Heart left ventricle (tissue), 16 donors: ENCODE measurements at places on chromosomes 1 and 21.

DNA sequence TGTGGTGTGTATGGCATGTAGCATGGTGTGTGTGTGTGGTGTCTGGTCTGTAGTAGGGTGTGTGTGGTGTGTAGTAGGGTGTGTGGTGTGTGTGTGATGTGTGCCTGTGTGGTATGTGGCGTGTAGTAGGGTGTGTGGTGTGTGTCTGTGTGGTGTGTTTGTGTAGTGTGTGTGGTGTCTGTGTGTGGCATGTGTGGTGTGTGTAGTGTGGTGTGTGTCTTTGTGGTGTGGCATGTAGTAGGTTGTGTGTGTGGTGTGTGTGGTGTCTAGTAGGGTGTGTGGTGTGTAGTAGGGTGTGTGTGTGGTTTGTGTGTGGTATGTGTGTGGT lies 85.5 kb downstream of the SYT2 start:
- no peak for DNase-seq

DNA sequence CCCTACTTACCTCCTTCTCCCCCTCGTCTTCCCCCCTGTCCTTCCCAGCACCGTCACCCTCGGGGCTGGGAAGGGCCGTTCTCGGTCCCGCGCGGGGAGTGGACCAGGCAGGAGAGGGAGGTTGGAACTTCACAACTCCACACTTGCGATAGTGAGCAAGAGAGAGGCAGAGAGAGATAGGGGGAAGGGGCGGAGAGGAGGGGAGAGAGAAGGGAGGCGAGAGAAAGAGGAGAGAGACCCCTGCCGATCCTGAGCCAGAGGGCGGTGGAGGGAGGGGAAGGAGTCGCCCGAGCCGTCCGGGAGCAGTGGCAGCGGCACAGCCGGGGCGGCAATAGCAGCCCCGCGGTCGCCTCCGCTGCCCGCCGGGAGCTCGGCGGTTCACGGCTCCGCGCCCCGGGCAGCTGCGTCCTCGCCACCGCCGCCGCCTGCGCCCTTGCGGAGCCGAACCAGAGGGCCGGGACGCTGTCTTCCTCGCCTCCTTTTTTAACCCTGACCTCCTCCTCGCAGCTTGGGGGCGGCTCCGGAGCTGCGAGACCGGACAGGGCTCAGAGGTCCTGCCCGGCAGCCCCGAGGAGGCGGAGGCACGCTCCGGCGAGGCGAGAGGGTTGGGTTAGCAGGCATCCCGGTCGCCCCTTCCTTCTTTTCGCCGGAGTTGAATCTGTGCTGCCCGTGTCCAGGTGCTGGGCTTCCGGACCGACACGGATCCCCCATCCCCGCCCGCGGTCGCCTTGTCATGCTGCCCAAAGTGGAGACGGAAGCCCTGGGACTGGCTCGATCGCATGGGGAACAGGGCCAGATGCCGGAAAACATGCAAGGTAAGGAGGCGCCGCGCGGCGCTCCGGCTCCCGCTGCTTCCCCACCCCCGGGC lies 11.7 kb downstream of the NR5A2 start:
- peak; percentile 34 for DNase-seq

GRCh38 chr21:29238053-29238966 lies 60.4 kb upstream of the BACH1 start:
- no peak for DNase-seq

DNA sequence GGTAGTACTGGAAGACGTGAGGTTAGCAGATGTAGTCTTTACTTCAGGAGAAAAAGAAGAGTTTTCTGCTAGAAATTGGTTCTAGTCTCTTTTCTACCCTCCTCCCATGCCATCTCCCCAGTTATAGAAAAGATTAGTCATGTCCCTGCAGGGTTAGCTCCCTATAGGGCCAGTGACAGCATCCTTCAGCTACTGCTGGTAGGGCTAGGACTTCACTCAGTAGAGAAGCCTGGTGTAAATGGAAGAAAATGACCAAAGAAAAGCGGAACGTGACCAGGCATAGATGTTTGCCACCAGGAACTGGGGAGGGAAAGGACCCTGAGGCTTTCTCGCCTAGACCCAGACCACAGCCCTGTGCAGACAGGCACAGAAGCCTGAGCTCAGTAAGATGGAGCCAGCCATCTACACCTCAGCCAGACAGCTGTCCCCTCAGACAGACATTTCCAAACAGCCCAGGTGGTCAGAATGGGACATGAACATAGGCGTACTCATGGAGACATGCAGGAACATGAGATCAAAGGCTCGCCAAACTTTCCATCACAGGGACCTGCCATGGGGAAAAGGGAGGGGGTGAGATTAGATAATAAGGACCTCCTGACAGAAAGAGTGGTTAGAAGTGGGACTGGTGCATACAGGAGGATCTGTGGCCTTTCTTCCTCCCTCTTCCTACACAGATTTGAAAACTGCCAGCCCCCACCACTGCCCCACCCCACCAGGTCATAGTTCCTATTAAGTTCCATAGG lies 23.5 kb upstream of the SLAMF9 start:
- DNase-seq: no peak

GRCh38 chr1:22351768-22352080 lies 99.9 kb upstream of the ZBTB40 start:
- no peak for DNase-seq

DNA sequence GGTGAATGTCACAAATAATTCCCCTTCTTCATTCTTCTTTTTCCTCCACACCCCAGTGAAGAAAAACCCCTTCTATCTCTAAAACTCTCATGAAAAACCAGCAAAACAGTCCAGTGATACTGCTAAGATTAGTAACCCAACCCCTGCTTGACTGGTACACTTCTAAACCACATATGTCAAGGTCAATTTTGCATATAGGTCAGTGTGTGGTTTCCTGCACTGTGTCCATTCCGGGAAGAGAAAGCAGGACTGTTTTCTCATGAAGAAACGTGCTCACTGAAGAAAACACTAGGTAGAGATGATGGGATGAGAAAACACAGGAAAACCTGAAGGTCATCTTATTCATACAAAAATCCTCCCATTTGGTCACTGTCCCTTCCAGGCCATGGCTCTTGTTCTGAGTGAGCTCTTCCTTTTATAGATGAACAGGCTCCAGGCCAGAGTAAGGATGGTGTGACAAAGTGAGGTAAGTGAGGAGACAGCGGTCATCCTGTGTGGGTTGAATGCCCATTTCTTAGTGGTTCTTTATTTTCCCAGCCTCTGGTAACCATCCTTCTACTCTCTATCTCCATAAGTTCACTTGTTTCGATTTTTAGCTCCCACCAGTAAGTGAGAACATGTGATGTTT lies 122.7 kb downstream of the FASLG start:
- DNase-seq: no peak

DNA sequence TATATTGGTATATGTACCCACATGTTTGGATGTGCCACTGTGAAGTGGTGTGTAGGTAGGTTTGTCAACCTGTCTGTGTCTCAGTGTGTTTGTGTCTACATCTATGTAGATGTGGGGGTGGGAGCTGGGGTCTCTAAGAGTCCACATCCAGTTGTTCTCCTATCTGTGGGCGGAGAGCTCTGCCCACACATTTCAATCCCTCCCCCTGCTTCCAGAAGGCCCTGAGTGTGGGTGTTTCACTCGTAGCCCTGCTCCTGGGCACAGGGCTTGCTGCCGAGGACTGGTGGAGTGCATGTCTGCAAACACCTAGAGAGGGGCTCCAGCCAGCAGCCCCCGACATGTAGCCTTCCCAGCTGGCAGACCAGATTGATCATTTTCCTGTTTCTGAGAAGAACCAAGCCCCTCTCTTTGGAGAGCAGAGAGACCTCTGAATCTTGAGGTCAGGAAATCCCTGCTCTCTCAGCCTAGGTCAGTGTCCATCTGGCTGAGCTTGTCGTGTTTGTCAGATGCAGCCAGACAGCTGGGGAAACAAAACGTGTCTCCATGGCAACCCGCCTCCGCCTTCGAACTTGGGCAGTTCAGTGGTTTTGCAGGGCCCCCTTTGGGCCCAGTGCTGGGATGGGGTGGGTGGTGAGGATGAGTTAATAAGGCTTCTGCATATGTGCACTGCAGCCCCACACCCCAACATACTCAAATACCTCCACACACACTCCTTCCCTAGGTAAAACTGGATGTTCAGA lies 31.2 kb upstream of the SYNC start:
- DNase-seq: peak; percentile 63

- DNase-seq: no peak
Observed at GRCh38 chr1:154859786-154860155, 10.3 kb downstream of the KCNN3 start.

GRCh38 chr1:215473943-215474342 lies 93.2 kb upstream of the KCTD3 start:
- no peak for DNase-seq

DNA sequence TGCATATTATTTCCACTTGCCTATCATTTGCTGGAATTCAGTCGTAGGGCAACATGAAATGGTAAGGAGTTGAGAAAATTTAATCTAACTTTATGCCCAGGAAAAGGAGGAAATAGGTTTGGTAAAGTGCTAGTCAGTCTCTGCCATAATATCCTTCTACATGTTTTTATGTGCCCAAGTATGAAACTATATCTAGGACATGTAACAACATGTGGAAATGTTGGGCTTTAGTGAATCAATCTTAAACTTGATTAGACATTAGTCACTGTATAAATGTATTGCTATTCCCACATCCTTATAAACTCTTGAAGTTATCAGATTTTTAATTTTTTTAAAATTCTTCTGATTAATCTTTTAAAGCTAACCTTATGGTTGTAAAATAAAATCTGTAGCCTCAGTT lies 204.7 kb upstream of the ZRANB2 start:
- DNase-seq: no peak

DNA sequence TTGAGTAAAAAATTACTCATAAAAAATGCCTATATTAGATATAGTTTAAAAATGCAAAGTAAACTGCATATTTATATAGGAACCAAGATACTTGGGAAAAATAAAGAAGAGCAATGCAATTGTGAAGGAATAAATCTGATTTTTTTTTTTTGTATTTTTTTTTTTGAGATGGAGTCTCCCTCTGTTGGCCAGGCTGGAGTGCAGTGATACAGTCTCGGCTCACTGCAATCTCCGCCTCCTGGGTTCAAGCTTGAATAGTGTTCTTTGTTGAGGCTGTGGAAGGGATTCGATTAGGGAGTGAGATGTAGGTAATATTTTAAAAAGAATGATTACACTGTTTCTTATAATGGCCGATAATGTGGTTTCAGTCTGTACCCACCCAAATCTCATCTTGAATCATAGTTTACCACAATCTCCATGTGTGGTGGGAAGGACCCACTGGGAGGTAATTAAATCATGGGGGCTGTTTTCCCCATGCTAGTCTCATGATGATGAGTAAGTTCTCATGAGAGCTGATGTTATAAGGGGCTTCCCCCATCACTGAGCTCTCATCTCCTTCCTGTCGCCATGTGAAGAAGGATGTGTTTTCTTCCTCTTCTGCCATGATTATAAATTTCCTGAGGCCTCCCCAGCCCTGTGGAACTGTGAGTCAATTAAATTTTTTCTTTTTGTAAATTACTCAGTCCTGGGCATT lies 1765.9 kb downstream of the PLA2G4A start:
- no peak for DNase-seq

GRCh38 chr1:54614024-54614423 lies 9.3 kb downstream of the FAM151A start:
- no peak for DNase-seq

- no peak for DNase-seq
Observed at GRCh38 chr1:85612704-85613361, 32.3 kb downstream of the CCN1 start.

DNA sequence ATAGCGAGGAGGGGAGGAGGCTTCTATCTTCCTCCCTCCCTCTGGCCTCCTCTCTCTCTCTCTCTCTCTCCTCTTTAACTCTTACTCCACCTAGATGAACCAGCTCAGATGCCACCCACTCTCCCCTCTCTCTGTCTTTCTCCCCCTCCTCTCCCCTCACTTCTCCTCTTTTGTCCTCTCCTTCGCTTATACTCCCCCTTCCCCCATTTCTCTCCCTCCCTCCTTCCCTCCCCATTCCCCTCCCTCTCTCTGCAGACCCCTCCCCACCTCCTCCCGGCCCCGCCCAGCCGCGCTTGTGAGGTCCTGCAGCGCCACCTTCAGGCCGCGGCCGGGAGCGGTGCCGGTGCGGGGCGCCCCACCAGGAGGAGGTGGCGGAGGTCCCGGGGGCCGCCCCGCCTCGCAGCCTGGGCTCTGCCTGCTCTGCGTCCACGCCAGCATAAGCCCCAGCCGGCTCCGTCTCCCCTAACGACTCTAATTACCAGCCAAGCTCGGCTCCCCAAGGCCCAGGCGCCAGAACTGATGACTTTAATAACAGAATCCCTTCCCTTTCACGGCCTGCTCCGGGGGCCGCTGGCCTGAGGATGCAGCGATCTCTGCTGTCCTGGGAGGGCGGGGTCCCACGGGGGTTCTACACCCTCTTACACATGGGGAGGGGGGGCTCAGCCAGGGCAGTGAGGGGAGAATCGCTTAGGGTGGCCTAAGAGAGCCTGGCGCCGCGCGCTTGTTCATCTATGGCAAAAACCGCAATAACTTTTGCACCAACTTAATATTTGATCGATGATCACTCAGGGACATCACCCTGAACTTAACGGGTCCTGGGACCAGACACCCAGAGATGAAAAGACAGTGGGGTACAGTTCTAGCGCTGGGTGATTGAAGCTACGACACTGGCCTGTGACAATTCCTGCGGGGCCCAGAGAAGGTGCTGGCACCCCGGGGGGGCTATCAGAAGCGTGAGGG lies 637.3 kb downstream of the MATN1 start:
- no peak for DNase-seq

DNA sequence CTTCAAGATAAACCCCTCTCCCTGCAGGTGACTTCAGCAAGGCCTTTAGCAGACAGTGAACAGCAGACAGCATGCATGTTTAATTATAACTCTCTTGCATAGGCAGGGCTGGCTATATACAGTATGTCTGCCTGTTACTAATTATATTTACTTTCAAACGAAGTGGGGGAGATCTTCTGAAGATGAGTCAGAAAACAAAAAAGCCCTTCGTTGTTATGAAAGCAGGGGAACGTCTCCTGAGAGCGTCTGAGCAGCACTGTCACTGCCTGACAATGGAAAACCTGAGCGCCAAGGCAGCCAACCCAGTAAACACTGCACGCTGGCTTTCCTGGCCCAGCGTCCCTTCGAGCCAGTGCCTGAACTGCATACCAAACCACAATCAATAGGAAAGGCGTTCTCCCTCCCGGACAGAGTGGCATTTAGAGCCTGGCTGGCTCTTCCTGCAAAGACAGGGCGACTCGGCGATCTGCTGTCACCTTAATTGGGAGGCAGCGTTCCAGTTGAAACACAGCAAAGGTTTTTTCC lies 54.1 kb downstream of the TOMM20 start:
- DNase-seq: peak; percentile 46

- no peak for DNase-seq
Observed at GRCh38 chr1:187237542-187237941, 408.8 kb downstream of the PLA2G4A start.

GRCh38 chr1:5950994-5951785 lies 41.0 kb downstream of the NPHP4 start:
- DNase-seq: no peak

GRCh38 chr1:21665711-21666575 lies 3.2 kb downstream of the RAP1GAP start:
- DNase-seq: no peak
